Upper lobe of right lung (tissue), 1 donor: ENCODE measurements at places on chromosomes 5 and 9.

- no peak for DNase-seq
These were observed at the start of gene CDH12 for GRCh38 chr5:22852807-22853660. TSS of gene CDH12 (minus strand) at chr5:22853344.

- DNase-seq = no peak
These were observed 82.9 kb downstream of the TMEM252 start for GRCh38 chr9:68457803-68458202.

GRCh38 chr9:95725045-95725444 lies 150.4 kb upstream of the ERCC6L2 start:
- DNase-seq = no peak

- peak; percentile 74 for DNase-seq
These were observed 2.0 kb downstream of the GADD45G start for GRCh38 chr9:89606624-89607311.

- DNase-seq = peak; percentile 87
These were observed 57.4 kb downstream of the SEMA4D start for GRCh38 chr9:89440548-89440947.

DNA sequence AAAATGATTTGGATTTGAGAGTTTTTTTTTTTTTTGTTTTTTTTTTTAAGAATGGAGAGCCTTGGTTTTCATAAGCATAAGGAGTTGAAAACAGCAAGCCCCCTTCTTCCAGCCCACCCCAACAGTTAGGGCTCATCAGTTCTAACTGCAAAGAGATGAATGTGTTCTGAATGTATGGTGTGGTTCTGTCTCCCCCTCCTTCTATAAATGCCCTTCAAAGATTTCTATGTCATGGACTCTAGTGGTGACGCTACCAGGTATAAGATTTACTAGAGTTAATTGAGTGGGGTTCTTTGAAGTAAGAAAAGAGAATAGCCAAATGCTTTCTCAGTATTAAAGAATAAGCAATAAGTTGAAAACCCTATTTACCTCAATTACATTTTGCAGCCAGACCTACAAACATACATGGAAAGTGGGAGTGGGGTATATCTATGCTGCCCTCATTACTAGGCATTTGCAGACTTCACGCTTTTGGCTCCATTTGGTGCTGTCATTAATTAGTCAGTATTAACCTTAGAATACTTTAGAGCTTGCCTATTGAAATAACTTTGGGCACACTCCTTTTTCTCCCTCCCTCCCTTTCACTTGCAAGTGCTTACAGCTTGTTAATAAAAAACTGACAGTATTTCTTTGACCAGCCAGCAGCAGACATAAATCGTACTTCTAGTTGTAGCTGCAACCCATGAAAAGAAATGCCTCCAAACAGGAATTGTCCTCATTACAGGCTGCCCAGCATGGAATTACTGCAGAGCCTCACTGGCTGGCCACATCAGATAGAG lies 667.2 kb upstream of the ZNF608 start:
- DNase-seq = no peak

- no peak for DNase-seq
These were observed 206.0 kb downstream of the PCSK1 start for GRCh38 chr5:96226941-96227552.

DNA sequence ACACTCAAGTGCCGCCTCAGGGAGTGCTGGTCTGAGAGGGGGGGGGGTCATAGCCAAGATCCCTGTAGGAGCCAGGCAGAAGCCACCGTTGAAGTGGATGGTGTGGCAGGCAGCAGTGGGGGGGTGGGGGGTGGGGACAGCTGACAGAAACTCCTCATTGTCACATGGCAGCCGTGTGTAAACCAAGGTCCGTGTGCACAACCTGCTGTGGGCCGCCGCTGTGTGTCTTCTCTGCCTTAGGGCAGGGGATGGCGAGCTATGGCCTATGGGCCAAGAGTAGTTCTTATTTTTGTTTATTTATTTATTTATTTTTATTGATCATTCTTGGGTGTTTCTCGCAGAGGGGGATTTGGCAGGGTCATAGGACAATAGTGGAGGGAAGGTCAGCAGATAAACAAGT lies 13.4 kb downstream of the SQSTM1 start:
- no peak for DNase-seq

- DNase-seq = no peak
These were observed 330.7 kb downstream of the CAAP1 start for GRCh38 chr9:26561928-26562327.

DNA sequence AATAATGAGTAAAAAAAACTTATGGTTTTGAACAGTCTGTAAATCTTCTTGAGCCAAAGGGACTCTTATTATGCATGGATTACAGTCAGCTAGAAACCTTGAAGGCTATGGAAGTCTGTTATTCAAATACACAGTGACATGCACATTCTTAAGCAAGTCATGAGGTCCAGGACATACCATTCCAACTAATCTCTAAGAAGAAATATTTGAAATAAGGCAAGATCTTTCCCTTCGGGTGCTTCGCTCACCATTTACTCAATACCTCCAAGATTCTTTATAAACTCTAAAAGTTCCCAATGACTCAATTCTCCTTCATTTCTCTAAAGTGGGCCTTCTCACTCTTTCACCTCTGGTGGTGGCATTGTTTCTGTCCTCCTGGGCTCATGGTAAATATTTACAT lies 811.0 kb downstream of the NR2F1-AS1 start:
- DNase-seq = no peak

GRCh38 chr5:34849253-34849652 lies 10.3 kb downstream of the TTC23L start:
- DNase-seq = no peak

DNA sequence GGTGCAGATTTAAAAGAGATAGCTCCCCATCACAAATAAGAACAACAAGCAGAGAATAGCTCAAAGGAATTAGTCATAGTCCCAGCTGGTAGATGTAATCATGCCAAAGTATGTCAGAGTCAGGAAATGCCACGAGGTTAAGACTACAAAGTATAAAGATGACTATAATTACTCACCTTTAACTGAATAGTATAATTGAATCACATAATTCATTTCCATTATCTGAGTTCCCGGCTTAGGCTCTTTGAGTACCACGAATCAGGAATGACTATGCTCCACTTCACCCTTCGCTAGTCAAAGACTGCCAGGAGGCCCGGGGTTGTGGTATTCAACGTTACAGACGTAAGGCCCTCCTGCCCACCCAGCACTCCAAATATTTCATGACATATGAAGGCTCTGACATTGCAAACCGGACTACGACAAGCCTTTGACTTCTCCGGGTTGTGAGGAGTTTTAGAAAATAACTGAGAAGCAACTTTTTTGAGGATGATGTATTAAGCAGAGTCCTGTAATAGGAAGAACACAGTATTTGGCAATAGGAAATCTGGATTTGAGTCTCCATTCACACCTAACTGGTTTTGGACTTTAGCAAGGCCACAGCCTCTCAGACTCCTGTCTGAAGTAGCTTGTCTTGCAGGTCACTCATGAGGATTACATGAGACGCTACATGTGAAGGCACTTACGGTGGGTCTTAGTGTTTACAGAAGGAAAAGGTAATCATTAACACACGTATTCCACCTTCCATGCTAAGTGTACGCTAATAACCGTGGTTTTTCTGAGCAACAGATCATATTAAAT lies 64.6 kb downstream of the ENC1 start:
- no peak for DNase-seq

DNA sequence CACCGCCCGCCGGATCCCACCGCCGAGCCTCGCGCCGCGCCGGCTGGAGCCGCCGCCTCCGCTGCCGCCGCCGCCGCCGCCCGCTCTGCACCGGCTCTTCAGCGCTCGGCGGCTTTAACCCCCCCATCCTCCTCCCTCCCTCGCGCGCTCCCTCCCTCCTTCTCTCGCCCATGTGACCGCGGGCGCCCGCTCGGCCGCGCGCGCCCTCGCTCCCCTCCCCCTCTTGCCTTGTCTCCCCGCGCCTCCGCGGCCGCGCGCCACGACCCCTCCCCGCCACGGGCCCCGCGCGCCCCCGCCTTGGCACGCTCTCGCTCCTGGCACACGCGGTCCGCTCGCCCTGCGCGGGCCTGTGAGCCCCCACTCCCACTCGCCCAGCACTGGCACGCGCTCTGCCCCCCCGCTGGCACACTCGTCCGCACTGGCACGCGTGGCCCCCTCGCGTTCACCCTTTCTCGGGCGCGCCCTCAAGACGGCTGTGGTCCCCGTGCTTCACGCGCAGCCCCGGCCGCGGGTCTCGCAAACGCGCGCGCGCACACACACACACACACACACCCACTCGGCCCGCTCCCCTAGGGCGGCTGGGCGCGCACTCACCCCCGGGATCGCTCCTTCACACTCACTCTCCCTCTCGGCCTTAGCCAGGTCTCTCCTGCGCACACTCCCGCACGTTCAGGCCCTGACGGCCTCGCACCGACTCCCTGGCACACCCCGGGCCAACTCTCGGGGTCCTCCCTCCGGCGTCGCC lies at the start of gene CNTFR:
CNTFR (minus strand) TSS at position 89 of the 745 bp plus-strand sequence. CDS start 20,743 bp downstream, outside the sequence.
- DNase-seq = no peak

GRCh38 chr5:124698770-124699169 lies 47.7 kb downstream of the ZNF608 start:
- no peak for DNase-seq

DNA sequence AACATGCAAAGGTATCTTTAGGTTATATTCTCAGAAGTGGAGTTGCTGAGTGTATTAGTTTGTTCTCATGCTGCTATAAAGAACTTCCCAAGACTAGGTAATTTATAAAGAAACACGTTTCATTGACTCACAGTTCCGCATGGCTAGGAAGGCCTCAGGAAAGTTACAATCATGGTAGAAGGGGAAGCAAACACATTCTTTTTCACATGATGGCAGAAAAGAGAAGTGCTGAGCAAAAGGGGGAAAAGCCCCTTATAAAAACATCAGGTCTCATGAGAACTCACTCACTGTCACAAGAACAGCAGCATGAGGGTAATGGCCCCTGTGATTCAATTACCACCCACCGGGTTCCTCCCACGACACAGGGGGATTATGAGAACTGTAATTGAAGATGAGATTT lies 163.6 kb upstream of the PRLR start:
- no peak for DNase-seq

DNA sequence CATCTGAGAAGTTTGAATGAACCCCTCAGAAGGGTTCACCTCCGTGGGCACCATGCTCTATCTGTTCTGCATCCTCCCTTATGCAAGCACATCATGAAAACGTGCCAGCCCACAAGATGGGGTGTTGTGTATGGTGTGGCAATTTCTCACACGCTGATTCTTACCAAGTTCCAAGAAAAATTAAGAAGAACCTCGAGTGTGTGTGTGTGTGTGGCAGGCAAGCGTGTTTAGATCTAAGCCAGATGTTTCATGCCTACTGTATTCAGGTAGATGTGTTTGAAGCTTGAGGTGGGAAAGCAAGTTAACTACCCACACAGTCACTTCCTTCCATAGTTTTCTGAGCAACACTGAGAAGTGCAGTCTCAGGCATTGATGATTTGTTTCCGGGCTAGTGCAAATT lies 77.7 kb upstream of the GNA14 start:
- no peak for DNase-seq

GRCh38 chr5:122114501-122114900 lies 14.8 kb upstream of the ZNF474 start:
- no peak for DNase-seq

GRCh38 chr9:132411091-132411508 lies 1.1 kb downstream of the CFAP77 start:
- peak; percentile 74 for DNase-seq

GRCh38 chr9:130189840-130190239 lies 17.6 kb downstream of the NCS1 start:
- no peak for DNase-seq

GRCh38 chr5:2178528-2178927 lies 295.8 kb upstream of the IRX4 start:
- no peak for DNase-seq

GRCh38 chr9:138082918-138083636 lies 205.5 kb downstream of the CACNA1B start:
- DNase-seq = peak; percentile 33

DNA sequence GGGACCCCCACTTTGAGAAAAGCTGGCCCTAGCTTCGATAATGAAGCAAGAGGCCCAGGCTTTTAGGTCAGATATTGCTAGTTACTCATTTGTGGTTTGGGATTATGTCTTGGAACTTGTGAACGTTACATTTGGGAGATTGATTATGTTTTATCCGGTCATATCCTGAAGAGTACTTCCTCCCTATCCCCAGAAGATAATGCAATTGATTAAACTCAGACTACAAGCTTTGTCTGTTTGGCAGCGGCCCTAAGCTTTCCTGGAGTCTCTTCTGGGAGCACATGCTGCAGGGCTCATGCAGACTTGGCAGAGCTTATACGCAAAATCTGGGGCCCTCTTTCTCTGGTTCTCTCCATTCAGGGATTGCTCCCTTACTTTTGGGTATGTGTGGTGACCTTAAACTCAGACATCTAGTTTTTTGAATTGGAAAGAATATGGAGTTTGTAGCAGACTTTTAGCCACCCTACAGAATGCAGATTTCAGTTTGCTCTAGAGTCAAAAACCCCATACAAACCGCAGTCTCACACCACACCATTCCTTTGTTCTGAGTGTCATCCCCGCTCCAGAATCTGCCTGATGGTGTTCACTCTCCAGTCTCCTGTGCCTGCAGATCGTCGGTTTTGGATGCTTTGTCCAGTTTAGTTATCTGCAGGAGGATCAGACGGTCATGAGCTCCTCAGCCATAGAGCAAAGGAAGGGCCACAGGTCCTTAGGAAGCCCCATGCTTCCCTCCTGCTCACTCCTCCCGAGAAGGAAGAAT lies 449.5 kb upstream of the TRPC7 start:
- DNase-seq = no peak

- DNase-seq = no peak
These were observed 581.9 kb upstream of the BRINP1 start for GRCh38 chr9:119951090-119951489.

DNA sequence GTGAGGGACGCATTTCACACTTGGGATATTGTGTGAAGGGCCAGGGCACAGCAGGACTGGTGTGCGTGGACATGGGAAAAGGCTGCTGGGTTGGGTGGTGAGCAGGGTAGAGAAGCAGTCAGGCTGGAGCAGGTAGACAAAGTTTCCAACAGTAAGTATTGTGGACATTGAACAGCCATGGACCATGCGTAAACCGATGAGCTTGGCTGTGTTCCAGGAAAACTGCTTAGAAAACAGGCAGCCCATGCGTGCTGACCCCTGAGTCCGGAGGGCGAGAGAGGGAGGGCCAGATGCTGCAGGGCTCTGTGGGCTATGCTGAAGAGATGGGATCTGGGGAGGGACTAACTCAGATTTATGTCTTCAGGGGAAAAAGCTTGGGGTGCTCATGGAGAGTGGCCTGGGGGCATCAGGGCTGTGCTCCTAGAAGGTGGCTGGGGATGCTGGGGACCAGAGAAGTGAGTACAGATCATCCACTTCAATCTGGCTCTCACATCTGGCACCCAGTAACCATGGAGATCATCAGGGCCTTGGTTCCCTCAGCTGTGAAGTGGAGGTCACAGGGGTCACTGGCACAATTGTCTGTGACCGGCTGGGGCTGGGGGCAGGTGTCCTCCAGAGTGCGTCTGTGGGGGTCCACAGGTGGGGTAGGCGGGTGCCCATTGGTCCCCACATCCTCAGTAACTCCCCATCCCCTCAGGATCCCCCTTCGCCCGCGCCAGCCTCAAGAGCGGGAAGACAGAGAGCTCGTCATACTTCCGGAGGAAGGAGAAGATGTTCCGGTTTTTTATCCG lies 93.3 kb downstream of the CACNA1B start:
- DNase-seq = peak; percentile 50

DNA sequence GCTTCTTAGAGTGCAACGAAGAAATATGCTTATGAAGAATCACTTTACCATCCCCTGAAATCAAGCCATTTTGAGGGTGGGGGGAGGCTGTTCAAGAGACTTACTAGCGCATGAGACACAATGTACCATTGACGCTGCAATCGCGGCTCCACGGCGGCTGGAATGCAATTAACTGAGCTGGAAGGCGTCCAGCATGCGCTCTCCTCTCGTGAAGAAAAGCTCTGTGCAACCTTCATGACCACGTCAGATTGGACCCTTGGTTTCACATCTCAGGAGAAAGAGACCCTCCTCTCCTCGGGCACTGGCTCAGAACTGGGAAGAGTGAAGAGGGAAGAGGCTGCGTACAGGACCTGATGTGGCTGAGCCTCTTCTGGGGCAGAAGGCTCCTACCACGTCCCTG lies 138.5 kb upstream of the IRX2 start:
- peak; percentile 33 for DNase-seq
